ENCODE measurements at places on chromosomes 12 and 14.

GRCh38 chr12:58171914-58172313 is 230.5 kb downstream of the ATP23 start:
- DNase-seq: no peak

GRCh38 chr14:73462815-73463214 is 4.5 kb upstream of the NUMB start:
- no peak for DNase-seq

DNA sequence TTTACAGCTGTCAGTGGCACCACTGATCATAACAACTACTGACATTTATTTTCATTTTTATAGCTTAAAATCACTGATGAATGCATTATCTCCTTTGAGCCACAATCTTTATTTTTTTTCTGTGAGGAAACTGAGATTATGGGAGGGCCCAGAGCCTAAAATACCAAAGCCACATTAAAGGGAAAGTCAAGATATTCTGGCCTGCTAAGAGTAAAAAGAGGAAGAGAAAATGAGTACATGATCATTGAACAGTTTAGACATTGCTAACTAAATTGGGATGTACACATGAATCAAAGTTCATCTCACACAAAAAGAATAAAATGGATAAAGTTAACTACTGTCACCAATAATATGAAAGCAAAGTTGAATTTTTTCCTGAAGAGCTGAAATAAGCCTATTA is 170.5 kb upstream of the GARIN2 start:
- DNase-seq: no peak

DNA sequence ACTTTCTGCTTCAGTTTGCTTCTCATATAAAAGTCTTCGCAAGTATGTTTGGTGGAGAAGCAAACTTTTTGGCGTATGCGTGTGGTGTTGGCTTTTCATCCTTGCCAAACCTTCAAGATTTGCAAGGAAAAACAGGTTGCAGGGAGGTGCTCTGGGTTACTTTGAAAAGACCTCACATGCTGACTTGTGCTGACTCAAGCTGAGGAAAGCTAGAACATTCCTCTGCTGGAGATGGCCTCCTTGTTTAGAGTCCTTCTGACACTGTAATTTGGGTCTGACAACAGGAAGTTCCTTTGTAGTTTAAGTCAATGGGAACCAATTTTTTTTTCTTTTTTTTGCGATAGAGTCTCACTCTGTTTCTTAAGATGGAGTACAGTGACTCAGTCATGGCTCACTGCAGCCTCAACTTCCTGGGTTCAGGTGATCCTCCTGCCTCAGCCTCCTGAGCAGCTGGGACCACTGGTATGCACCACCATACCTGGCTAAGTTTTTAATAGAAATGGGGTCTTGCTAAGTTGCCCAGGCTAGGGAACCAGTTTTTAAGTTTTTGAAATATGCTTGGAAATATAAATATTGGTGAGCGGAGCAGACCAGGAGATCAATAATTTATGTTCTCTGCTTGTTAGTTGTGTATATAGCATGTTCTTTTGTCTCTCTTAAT is 2.6 kb upstream of the ACACB start:
- no peak for DNase-seq

DNA sequence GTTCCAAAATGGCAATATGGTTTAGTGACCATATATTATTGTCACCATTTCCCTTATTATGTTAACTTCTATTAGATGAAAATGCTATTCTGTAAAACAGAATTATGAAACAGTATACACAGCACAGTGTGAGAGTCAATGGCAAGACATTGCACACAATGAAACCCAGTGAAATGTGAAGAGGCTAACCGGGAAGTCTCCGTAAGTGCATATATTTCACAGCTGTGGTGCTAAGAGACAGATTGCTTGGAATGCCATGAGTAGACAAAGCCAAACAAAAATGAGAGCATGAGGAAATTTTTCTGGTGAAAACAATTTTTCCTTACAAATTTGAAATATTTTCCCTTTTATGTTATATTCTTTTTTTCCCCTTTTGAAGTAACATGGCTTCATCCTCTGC is 49.4 kb downstream of the DYRK2 start:
- DNase-seq: no peak

DNA sequence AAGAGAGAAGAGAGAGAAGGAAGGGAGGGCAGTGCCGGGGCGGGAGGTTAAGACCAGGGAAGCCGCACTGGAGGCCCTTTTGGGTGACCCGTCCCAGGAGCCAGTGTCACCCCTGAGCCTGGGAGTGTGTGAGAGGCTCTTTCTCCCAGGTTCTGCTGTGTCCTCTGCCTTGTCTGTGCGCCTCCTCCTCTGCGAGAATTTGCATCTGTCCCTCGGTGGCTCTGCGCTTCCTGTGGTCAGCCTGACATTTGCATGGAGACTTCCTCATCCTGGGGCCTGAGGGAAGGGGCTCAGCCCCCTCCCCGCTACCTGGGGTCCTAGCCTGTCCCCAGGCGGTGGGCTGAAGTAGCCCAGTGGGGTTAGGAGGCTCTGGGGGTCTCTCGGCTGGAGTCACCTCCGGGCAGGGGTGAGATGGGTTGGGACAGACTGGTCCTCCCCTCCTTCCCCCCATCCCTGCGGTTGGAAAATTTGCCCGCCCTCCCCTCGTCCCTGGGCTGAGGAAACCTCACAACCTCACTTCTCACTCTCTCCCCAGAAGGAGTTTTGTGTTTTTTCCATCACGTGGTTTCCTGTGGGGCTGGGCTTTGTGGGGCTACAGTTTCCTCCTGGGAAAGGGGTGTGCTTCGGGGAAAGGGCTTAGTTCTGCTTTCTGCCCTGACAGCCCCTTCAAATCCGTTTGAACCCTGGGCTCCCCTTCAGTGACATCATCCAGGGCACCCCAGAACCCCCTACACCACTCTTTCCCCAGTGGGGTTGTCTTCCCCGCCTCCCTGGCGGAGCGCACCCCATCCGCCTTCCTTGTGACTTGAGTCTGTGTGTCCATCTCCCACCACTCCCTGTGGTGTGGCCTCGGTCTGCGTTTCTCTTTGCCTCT is 2.5 kb downstream of the PTPN6 start:
- DNase-seq: peak; percentile 70

DNA sequence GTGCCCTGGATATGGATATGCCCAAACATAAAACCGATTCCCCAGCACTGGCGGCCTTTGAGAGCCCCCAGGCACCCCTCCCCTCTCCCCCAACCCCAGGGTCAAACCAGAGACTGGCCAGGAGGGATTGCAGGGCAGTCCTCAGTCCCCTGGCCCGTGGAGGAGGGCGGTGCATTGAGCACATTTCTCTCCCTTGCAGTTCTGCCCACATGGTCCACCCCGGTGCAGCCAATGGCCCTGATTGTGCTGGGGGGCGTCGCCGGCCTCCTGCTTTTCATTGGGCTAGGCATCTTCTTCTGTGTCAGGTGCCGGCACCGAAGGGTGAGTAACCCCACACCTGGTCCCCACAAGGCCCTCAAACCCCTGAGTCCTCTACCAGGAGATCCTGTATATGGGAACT is 3.4 kb upstream of the GPR162 start:
- no peak for DNase-seq

- no peak for DNase-seq
These were observed 1444.5 kb upstream of the FLRT2 start for GRCh38 chr14:84085493-84085892.

DNA sequence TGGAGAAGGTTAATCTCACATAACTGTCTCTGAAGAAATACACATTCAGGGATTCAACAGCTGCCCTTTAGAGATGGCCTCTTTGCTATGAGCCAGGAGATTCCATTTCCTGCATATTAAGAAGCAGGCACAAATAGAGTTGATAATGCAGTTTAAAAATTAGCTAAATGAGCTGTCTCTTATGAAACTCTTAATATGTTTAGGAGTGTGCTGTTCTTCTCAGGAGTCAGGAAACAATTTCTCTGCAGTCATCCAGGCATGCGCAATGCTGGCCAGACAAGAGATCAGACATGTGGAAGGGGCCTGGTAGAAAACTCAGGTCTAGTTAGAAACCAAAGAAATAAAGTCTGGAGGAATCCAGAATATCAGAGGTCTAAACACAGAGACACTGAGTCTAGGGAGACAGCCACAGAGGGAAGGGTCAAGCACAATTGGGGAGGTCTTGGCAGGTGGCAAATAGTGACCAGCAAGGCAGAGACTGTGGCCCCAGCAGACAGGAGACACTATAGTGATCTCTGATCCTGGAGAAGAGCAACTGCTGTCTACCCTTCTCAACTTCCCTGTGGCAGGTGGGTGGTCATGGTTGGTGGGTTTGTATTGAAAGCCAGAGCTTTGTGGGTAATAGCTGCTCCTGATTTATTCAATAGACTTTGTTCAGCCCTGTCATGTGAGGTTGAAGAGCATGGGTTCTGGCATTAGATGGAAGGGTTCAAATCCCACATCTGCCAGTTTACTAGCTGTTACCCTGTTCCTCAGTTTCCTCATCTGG is 185.8 kb upstream of the RMST start:
- no peak for DNase-seq

- DNase-seq: no peak
These were observed 81.9 kb downstream of the NINJ2 start for GRCh38 chr12:581321-581720.

DNA sequence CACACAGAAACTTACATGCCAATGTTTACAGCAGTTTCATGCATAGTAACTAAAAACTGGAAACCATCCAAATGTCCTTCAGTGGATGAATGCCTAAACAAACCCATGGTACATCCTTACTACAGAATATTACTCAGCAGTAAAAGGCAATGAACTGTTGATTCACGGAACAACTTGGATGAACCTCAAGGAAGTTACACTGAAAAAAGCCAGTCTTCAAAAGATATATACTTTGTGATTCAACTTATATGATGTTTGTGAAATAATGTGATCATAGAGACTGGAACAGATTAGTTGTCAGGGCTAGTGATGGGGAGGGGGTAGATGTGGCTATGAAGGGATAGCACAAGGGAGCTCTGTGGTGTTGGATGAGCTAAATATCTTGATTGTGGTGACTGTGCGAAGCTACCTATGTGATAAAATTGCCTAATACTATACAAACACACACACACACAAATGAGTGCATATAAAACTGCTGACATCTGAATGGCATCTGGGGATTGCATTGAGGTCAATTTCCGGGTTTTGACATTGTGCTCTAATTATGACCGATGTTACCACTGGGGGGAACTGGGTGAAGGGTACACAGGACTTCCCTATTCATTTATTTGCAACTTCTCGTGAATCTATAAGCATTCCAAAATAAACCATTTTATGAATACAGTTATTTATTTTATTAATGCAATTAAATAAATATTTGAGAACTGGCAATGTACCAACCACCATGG is 94.3 kb downstream of the RIN3 start:
- DNase-seq: no peak

GRCh38 chr12:50101663-50102062 is 2.1 kb upstream of the GPD1 start:
- DNase-seq: no peak

Measured in stimulated activated CD4-positive, alpha-beta T cell treated with anti-CD3 and anti-CD28 coated beads, Interleukin-1b, Interleukin-23, amount 100 ng/mL, for 1 hour (primary cell).